ENCODE measurements at places on chromosomes 5 and 9.

DNA sequence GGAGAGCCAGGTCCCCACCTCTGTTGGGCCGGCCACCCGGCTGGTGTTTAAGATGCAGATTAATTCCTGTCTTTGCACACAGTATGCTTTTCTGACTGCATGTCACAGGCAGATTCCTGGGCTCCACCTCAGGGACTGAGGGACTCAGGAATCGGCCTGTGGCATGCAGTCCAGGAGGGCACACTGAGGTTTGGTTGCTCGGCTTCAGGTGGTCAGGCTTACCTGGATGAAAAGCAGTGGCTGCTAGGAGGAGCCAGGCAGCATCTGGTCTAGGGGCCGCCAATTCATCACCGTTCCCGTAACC lies 1.1 kb downstream of the WDR5 start:
- no peak for DNase-seq

GRCh38 chr5:95989283-95990048 lies 27.8 kb upstream of the ELL2 start:
- no peak for DNase-seq

- peak; percentile 79 for DNase-seq
These were observed 40.2 kb downstream of the RXRA start for GRCh38 chr9:134366223-134367031.

DNA sequence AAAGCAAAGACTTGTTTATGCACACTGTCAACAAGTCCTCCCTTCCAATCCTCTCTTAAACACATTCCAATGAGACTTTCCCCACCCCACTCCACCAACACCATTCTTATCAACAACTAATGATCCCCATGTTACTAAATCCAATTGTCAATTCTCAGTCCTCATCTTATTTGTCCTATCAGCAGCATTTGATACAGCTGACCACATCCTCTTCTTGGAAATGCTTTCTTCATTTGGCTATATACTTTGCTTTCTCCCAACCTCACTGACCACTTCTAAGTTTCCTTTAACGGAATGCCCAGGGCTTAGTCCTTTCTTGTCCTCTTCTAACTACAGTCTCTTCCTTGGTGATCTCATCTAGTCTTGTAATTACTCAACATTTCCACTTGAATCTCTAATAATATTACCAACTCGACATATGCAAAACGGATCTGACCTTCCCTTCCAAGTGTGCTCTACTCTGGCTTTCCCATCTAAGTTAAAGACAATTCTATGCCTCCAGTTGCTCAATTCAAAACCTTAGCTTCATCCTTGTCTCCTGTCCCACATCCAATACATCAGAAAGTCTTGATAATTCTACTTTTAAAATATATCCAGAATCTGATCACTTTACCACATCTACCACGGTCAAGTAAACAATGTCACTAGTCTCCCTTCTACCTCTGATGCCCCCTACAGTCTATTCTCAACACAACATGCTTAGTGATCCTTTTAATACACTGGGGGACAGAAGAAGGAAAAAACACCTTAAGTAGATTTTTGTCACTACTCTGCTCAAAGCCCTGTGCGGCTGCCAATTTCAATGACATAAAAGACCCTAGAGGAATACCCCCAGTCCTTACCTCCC lies 25.5 kb downstream of the AGTPBP1 start:
- DNase-seq: no peak

DNA sequence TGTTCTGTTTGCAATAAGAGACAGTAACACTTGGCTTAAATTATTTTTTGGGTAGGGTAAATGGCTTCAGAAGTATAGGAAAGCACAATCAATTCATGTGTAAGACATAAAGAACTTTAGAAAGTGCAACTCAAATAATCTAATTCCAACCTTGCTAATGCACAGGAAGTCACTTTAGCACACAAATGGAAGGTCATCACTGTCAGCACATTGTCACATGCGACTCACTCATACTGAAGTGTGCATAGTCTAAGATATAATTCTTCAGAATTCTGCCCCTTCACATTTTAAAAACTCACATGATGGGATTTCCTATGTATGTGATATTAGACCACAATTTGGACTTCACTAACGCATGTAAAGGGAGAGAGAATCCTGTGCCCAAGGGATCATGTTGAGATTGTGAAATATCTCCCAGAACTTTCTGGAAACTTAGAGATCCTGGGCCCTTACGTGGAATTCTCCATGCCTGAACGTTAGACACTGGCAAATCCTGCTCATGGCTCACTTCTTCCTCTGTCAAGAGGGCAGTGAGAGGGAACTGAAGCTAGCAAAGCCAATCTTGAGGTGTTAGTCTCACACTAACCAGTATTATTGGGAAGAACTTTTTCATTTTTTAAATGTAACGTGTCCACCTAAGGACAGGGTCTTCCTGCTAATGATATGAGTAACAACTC lies 403.2 kb upstream of the PTGER4 start:
- no peak for DNase-seq

GRCh38 chr5:69134126-69134525 lies 32.8 kb upstream of the CCNB1 start:
- DNase-seq: no peak

DNA sequence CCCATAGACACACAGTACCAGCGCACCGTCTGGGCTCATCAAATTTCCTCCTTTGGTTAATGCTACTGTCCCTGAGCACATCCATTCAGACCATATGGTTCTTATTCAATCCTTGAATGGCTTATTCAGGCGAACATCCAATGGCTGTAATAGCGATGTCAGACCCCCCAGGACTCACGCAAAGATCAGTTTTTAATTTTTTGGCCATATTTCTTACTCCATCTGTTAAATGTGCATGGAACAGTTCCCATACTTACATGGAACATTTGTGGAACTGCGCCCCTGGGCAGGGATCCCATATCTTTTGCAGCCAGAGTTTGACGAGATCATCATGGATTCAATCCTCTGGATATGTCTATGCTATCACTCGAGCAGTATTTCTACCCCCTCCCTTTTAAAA lies 213.2 kb downstream of the ADAMTS6 start:
- DNase-seq: no peak

DNA sequence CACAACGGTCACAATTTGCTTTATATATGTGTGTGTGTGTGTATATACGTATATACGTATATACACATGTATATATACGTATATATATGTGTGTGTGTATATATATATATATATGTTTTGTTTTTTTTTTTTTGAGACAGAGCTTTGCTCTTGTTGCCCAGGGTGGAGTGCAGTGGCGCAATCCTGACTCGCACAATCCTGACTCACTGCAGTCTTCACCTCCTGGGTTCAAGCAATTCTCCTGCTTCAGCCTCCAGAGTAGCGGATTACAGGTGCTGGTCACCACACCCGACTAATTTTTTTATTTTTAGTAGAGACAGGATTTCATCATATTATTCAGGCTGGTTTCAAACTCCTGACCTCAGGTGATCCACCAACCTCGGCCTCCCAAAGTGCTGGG lies 3.1 kb downstream of the RNF38 start:
- no peak for DNase-seq
